ENCODE measurements at places on chromosomes 3 and 15.

- no peak for DNase-seq
Observed at GRCh38 chr15:45201869-45202268, 14.1 kb upstream of the SHF start.

- no peak for DNase-seq
Observed at GRCh38 chr3:186219211-186219638, 110.3 kb upstream of the ETV5 start.

- DNase-seq: no peak
Observed at GRCh38 chr3:191566469-191566868, 105.5 kb downstream of the PYDC2 start.

DNA sequence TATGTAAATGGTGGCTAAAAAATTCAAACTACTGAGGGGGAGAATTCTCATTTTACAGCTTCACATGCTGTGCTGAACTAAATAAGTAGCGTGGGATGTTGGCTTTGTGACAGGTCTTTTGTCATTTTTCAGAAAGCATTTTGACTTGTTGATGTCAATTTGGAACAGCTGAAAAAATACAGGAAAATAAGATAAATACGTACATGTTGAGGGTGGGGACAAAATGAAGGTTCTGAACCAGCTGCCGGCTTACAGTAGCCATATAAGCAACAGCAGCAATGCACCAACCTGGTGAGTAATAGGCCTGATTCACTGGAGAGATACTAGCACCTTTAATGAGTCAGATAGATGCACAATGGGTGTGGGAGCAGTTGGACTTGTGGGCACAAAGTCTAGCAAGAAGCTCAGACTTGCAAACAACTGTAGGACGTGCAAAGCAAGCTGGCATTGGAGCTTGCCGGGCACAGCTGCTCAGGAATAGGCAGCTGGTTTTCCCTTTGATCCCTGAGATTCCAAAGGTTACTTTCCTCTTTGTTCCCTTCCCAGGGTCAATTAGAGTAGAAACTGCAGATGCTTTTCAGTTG, 12.9 kb downstream of the B3GNT5 start:
- no peak for DNase-seq

DNA sequence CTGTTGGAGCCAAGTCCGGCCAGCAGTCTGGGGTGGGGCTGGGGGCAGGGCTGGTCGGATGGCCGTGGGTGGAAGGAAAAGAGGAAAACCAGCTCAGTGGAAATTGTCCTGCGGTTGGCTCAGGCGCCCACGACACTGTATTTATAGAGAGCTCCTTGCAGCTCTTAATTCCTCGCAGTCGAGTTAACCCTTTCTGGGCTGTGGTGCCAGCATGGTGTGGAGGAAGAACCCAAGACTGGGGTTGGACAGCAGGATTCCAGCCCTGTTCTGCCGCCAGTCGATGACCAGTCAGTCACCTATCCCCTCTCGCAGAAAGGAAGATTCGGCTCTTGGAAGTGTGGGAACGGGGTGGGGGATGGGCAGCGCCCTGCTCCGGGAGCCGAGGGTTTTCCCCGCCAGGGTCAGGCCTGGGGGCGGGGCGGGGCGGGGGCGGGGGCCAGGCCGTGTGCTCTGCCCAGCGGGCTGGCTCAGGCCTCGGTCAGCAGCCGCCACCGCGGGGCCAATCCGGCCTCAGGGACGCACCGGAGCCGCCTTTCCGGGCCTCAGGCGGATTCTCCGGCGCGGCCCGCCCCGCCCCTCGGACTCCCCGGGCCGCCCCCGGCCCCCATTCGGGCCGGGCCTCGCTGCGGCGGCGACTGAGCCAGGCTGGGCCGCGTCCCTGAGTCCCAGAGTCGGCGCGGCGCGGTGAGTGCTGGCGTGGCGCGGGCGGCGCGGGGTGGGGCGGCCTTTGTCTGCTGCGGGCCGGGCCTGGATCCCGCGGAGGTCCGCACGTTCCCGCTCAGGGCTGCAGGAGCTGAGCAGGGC, at the start of gene CD276:
Gene CD276 (plus strand): TSS at position 607 of the 804 bp plus-strand sequence. CDS start 15,257 bp downstream, outside the sequence.
- no peak for DNase-seq

DNA sequence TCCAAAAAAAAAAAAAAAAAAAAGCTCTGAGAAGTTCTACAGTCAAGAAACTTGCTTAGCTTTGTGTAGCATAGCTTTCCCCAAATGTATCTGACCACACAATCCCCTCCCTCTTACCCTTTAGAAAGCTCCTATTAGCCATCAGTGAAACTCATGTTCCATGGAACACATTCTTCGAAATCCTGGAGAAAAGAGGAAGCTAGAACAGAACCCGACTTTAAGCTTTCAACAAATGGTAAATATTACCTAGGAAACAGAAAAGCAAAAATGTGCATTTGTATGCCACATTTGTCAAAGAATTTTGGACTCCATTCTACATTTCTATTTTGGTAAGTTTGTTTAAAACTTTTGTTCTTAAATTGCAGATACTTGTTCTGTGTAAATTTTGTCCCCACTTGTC, 17.4 kb upstream of the CRTC3 start:
- DNase-seq: no peak

GRCh38 chr15:44676676-44677075, 13.2 kb upstream of the SPG11 start:
- DNase-seq: no peak

- no peak for DNase-seq
Observed at GRCh38 chr3:194375473-194376240, 6.1 kb upstream of the LRRC15 start.

- DNase-seq: no peak
Observed at GRCh38 chr3:70189884-70190473, 122.5 kb downstream of the MDFIC2 start.

DNA sequence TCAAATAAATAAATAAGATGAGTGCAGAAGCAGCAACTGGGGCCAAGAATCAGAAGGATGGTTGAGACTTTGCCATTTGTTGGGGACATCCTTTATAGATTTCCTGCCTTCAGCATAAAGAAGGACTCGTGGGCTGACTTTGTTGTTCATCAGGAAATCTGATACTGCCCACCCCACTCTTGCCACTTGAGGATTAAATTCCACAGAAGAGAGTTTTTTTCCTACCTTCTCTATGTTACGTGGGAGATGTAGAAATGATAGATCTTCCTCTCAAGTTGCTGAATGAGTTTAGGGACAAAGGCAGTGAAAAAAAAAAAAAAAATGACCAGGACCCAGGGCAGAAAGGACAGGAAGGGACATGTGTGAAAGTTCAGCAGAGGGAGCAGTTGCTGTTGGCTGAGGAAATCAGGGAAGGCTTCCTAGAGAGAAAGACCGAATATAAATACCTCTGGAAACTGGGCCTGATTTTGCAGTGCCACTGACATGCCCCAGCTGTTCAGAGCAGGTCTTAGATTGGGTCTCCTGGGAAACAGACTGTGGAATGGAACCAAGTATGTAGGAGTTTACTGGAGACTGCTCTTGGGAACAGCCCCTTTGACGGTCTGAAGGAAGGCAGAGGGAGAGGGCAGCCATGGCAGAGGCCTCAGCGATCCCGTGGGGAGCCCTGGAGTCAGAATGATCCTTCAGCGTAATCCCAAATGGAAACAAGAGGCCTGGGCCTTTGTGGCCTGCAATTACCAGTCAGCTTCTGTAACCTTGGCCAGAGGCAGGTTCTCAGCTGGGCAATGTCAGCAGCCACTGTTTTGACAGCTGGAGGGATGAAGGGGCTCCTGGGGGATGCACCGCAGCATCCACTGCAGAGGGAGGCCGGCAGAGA, 50.9 kb downstream of the C3orf20 start:
- no peak for DNase-seq

DNA sequence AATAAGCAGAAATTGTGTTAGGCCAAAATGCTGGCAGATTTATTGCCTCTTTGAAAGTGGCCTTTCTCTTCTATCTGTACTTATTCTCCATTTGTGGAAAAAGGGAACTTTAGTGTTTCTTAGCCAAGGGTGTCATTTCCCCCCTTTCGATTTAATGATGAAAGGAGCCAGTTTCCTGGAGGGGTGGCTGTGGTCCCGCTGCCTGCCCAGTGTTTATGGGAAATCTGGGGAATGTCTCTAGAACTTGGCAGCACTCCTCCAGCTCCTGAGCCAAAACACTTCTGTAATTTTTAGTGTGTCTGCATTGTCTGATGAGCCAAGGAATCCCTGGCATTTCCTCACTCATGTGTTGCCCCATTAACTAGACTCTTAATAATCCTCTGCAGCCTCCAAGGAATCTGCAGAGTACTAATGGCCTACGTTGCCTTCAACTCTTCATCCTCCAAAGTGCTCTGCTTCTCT, 448.8 kb downstream of the GRM7 start:
- no peak for DNase-seq

DNA sequence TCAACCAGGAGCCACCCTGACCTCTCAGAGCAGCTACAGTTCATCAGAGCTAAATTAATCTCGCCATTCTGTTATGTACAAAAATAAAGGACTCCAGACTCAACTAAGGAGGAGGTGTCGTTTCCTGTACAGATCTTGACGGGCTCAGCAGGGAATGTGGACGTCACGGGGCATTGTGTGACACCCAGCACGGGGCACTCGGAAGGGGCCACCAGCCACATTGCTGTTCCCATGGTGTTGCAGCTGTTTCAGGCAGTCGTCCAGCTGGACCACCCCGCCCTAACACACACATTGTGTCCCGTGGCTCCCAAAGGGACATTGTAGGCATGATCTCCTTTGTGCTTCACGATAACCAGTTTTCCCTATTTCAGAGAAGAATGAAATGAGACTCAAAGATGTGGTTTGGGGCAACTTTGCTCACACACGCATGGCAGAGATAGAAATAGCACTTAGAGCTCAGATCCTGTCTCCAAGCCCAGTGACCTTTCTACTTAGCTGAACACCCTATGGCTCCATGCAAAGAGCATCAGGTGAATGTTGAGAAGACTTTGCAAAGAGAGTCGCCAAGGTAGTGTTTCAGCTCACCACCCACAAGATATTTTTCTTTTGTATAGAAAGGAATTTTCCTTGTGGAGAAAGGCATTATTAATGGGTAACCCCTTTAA, 5.5 kb downstream of the SSUH2 start:
- DNase-seq: no peak

DNA sequence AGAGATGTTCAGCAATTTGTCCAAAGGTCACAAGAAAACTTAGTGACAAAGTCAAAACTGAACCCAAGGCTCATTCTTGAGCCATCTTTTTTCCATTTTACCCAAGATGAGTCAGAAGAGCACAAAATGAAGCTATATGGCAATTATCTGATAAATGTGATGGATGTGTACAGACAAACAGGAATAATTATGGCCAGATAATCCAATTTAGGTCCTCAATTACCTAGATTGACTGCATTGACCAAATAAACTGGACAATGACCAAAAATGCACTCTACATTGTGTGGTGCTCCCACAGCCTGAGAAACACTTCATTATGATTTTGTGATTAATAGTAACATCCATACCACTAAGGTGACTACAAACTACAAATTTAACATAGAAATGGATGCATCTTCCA, 1105.8 kb downstream of the IGSF11 start:
- DNase-seq: no peak

- no peak for DNase-seq
Observed at GRCh38 chr15:89641053-89641452, 14.2 kb downstream of the KIF7 start.

DNA sequence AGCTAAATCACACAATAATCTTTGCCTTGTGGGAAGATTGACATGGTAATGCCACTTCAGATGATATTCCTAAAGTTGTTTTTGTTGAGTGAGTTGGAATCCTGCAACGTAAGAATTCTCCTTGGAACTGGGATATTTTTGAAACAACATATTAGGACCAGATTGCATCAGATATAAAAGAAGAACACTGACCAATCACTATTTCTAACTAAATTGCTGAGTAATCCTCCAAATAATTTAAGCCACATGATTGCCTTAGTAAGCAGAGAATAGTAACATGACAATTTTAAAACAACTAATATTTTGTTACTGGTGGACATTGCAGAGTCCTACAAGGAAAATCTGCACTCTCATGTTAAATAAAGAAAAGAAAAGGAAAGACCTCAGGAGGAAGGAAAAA, 353.9 kb upstream of the LMCD1 start:
- DNase-seq: no peak
